SHP77 (cell line): ENCODE measurements at places on chromosomes 16 and 17.

GRCh38 chr17:7750321-7750821 is 32.8 kb downstream of the DNAH2 start:
- DNase-seq: no peak

- no peak for DNase-seq
Observed at GRCh38 chr16:66002601-66003000, 363.9 kb upstream of the CDH5 start.

- DNase-seq: no peak
Observed at GRCh38 chr17:46033392-46033791, 34.3 kb downstream of the STH start.

- DNase-seq: no peak
Observed at GRCh38 chr16:31256466-31256865, 3.3 kb upstream of the ITGAM start.

GRCh38 chr16:23318639-23319038 is 16.5 kb downstream of the SCNN1B start:
- no peak for DNase-seq

GRCh38 chr16:14364386-14365199 is 265.5 kb downstream of the PARN start:
- DNase-seq: no peak

- DNase-seq: no peak
Observed at GRCh38 chr17:40174514-40174913, 2.8 kb upstream of the RAPGEFL1 start.

DNA sequence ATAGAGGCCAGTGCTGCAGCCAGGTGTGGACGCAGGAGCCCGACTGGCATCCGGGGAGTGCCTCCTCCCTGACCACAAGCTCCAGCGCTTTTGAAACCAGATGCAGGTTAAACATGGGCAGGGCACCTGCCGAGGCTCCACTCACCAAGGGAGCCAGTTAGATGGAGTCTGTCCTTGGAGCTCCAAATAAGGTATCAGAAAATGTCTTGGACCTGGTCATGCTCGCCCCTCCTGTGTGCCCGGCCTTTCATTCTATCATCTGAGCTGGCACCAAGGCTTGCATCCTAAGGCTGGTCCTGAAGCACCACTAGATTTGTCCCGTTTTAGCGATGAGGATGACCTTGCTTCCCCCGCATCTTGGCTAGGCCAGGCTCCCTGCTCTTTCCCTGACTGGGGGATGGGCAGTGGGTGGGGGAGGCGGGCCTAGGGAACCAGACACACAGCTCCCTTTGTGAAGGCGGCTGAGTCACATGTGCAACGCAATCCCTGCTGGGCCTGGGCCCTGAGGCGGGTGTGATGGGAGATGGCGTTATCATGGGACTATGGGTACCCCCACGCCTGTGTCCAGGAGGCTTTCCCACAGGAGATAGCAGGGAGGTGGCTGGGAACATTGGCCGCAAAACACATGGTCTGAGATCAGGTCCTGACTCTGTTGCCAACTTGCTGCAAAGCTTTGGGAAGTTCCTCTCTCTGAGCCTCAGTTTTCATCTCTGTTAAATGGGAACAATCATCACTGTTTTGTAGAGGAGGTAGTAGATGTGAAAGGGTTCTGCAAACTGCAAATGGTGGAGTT is 5.0 kb upstream of the ADGRG1 start:
- DNase-seq: no peak

DNA sequence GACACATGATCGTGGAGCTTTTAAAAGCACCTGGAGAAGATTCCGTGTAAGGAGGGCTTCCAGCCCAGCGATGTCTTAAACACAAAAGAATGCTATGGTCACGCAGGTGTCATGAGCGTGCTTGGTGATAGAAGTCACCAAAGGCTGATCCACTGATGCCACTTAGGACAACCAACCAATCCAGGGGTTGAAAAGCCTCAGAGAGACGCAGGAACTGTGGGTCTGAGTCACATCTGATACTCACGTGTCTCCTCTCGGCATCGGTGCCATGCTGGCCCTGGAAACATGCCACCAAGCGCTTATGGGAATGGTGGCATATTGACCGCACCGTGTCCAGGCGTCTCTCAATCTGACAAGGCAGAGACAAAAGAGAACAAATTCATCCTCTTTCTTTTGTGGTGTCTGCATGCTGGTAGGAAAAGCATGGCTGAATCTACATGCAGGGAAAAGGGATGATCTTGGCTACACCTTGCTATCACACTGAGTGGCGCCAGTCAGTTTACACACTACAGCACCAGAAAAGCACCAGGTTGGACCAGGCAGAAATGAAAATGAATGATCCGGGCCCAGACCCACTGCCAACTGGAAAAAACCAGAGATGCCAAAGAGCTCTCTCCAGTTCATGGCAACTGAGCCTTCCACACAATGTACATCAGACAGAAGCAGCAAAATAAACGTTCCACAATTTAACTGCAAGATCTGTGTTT is 38.0 kb downstream of the ARHGAP17 start:
- DNase-seq: no peak

DNA sequence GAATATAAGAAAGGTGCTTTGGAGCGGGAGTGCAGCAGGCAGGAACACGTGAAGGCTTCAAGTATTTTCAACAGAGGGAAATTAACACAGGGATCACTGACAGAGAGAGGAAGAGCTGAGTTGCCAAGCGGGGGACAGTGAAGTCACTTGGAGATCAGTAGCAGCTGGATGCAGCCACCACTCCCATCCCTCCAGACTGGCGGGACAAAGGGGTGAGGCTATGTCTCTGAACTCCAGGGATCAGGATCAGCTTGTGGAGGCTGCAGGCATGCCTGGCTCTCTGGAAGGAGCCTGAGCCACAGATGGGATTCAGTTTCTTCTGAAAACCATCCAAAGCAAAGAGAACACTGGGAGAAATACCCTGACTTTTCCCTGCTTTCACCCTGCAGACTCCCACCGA is 113.7 kb upstream of the IRX3 start:
- no peak for DNase-seq

DNA sequence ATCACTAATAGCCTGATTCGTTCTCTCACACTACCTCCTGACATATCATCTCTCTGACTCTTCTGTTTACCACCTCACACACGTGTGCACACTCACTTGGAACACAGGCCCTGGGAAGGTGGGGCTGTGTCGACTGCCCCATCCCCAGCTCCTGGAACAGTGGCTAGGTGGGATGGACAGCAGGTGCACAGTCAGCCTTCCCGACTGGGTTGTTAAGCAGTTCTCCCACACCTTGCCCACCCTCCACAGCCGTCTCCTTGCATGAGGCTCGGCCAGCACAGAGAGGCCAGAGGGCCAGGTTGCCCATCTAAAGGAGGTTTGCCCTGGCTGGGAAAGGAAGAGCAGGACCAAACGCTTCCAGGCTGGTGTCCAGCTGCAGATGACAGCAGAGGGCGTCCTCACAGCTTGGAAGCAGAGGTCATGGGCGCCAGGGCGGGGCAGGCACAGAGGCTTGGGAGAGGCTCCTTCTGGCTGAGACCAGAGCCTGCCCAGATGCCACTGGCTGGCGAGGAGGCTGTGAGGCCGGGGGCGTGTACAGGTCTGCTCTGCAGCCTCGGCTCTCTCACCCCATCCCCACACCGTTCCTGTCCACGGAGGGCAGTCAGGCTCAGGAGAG is 92.8 kb downstream of the AMFR start:
- peak; percentile 16 for DNase-seq

DNA sequence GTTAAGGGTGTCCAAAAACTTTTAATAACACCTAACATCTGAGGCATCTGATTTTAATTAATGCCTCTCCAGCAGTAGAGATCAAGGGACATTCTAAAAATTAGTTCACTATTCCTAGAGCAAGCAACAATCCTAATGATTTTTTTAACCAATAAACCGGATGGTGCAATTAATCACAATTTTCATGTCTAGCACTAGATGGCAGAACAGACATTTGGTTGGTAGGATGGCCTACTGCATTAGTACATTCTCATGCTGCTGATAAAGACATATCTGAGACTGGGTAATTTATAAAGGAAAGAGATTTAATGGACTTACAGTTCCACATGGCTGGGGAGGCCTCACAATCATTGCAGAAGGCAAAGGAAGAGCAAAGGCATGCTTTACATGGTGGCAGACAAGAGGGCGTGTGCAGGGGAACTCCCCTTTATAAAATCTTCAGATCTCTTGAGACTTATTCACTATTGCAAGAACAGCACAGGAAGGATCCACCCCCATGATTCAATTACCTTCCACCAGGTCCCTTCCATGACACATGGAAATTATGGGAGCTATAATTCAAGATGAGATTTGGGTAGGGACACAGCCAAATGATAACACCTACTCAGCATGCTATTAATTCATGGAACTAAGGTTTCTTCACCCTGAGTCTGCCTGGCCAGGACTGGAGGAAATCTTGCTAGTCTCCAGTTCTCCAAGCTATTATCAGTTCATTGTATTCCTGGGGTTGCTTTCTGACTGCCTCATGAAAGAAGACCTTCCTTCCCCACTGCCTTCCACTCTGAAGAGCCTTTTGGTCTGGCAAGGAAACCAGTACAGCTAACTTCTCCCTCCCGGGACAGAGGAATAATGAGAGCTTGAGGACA is 24.8 kb downstream of the HS3ST3A1 start:
- DNase-seq: no peak

DNA sequence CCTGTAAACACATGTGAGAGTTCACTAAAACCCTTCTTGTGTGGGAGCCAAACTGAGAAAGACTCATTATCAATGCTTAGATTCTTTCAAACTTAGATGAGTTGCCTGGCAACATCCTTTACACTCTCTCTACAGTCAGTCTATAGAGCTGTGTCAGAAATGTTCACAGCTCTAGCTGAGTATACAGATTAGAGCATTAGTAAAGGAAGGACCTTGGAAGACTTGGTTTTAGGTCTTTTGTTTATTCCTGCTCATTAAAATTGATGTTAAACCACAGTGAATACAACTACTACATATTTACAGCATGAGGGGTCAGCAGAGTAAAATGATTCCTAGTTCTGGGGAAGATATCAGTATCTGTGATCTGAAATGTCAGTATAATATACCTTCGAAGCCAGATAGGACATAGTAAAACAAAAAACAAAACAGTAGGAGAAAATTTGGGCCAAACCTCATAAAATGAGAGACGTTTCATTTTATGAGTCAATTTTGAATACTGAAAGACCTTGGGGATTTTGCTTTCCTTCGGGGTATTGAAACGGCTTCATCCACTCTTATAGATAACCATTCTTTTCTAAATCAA is 186.0 kb downstream of the TANC2 start:
- no peak for DNase-seq

DNA sequence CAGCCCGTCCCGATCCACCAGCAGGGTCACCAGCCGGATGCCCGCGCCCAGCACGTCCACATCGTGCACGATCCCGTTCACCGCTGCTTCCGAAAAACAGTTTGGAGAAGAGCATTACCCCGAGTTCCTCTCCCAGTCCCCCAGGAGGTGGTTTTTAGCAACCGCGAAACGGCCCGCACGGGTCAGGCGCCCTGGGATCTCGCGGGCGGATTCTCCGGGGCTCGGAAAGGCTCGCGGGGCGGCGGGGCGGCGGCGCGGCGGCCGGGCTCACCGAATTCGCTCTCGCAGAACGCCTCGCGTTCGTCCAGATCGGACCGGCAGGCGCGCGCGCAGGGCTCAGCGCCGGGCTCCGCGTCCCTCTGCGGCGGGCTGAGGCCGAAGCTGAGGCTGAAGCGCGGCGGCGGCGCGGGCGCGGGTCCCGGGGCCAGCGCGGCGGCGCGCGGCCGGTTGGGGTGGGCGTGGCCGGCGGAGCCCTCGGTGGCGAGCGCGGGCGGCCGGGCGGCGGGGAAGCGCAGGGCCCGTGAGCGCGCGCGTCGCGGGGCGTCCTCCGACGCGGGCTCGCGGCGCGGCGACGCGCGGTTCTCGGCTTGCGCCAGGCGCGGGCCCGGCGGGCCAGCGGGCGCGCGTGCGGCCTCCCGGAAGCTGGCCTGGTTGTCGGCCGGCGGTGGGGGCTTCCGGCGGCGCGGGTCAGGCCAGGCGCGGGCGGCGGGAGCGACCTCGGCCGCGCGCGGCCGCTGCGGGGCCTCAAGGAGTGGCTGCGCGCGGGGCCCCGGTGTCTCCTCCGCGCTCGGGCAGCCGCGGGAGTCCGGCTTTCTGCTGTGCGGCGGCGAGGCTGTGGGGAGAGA is 2.9 kb downstream of the C17orf58 start:
- DNase-seq: peak; percentile 60

DNA sequence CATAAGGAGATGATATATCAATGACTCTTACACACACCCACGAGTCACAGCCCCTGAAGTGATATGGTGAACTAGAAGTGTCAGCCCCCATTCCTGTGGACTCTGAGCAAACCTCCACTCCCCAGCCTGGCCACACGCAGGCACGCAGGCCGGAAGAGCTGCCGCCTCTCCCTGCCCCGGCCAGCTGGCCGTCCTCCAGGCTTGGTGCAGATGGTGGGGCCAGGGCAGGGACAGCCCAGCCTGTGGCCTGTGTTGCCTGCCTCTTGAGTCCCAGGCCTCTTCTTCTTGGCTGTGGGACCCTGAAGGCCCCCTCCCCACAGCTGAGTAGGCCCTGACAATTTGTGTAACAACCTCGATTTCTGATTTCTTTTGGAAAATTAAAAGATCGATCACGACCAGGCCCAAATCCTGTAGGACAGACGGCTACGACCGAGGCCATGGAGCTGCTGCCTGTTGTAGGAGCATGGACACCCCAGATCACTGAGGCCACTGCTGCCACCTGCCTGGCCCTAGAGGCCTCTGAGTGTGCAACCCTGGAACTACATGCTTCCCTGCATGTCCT is 10.0 kb upstream of the MPRIP start:
- peak; percentile 98 for DNase-seq

DNA sequence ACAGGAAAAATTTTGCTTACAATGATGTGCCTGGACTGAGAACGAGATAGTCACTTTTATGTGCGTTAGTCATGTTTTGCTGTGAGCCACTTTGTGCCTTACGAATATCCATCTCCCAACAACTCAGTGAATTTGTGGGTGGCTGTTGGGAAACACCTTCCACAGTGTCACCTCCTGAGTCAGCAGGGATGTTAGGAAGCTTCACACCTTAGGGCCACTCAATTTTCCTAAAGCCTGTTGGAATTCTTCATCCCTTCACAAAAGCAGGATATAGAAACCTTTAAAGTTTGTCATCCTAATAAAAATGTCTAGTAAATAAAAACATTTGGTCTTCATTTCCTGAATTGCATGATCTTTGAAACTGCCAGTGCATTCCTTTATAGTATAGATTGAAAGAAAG is 4.3 kb upstream of the KRTAP3-1 start:
- no peak for DNase-seq

GRCh38 chr17:62706598-62707424 is 79.3 kb downstream of the MRC2 start:
- no peak for DNase-seq

GRCh38 chr17:4368341-4368740 is 1.9 kb upstream of the UBE2G1 start:
- no peak for DNase-seq

GRCh38 chr17:77681861-77682260 is 276.6 kb upstream of the TNRC6C start:
- DNase-seq: peak; percentile 56

- DNase-seq: no peak
Observed at GRCh38 chr17:79600681-79601131, 10.1 kb downstream of the RBFOX3 start.

- DNase-seq: no peak
Observed at GRCh38 chr17:39631403-39631802, 4.7 kb downstream of the PPP1R1B start.

DNA sequence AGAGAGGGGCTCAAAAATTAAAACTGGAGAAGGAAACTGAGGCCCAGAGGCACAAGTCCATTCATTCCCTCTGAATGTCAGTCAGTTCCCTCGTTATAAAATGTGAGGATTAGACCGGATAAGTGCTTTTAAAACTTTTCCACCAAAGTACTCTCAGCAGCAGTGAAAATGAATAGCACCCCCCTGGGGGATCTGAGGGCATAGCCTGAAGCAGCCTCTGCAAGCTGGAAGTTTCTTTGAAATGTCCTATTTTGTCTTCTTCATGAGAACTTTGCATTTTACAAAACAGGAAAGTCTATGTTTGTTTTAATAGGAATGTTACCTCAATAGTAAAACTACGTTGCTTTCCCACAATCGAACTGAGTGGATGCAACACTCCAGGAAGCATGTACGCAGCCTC is 273.0 kb downstream of the CEP112 start:
- no peak for DNase-seq
